ENCODE measurements at places on chromosomes 1 and 21.

DNA sequence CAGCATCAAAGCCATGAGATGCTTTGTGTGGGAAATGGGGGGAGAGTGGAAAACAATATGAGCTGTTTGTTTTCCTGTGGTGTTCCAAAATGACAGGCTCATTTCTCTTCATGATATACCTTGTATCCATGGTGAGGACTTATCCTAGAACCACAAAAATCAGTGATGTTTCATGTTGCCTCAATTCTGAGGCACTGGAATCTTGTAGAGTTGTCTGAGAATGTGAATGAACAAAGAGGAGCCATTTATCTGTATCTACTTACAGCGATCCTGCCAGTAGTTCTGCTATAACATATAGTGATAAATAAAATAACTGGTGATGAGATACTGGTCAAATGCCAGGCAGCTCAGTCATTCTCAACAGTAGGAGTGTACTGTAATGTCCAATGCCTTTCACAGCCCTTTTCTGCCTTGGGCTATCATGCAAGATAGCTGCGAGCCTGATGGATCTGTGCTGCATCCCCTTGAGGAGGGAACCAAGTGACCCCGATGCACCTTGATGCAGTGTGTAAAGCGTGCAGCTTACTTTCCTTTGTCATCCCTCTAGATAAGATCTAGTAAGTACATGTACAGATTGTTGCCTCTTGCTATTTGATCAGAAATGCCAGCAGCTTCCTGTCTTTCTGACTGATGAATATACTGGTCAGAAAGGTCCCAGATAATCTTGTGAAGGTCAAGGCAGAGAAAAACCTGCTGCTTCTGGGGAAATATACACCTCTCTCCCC lies 52.8 kb downstream of the SLC44A3 start:
- H3K4me1 ChIP-seq = no peaks in the 10 kb centered on the region
- H3K27me3 ChIP-seq = no peaks in the 10 kb centered on the region
- no peak overlapping the region for H3K4me3 ChIP-seq
- no peaks in the 10 kb centered on the region for H3K36me3 ChIP-seq
- no peak for DNase-seq

GRCh38 chr1:21701401-21701800 lies 32.2 kb upstream of the RAP1GAP start:
- no peak overlapping the region for H3K4me3 ChIP-seq
- H3K27ac ChIP-seq = no peak overlapping the region
- no peaks in the 10 kb centered on the region for H3K27me3 ChIP-seq
- no peaks in the 10 kb centered on the region for H3K4me1 ChIP-seq

- no peak overlapping the region for H3K27ac ChIP-seq
- no peaks in the 10 kb centered on the region for H3K4me1 ChIP-seq
- H3K4me3 ChIP-seq = no peak overlapping the region
- H3K36me3 ChIP-seq = peaks cover 20% of the 10 kb centered on the region
- H3K27me3 ChIP-seq = no peaks in the 10 kb centered on the region
- DNase-seq = no peak
Observed at GRCh38 chr1:161987872-161988271, 35.8 kb downstream of the OLFML2B start.

GRCh38 chr1:199029855-199030254 lies 391.0 kb downstream of the PTPRC start:
- H3K4me3 ChIP-seq = no peak overlapping the region
- H3K27ac ChIP-seq = no peak overlapping the region
- no peaks in the 10 kb centered on the region for H3K4me1 ChIP-seq
- no peaks in the 10 kb centered on the region for H3K36me3 ChIP-seq
- H3K27me3 ChIP-seq = no peaks in the 10 kb centered on the region
- no peak for DNase-seq

DNA sequence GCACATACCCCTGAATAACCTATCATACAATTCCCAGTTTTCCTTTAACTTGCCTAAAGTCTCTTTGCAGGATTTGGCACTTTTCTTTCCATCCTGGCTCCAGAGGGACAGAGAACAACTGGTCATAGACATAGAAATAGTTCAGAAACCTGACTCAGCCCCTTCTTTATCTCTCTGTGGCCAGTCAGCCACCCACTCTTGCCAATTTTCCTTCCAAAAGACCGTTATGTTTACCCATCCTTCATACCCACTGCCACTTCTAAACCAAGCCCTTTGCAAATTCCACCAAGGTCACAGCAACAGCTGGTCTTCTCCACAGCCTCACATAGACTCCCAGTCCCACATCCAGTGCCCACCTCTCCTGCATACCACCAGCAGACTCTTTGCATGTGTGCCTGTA lies 127.2 kb upstream of the FGGY start:
- H3K4me1 ChIP-seq = no peaks in the 10 kb centered on the region
- no peaks in the 10 kb centered on the region for H3K27me3 ChIP-seq
- H3K36me3 ChIP-seq = no peaks in the 10 kb centered on the region
- no peak for DNase-seq
- no peak overlapping the region for H3K27ac ChIP-seq

GRCh38 chr1:151164732-151165280 lies 896 bp downstream of the LYSMD1 start:
- peak; percentile 79 for DNase-seq
- peaks cover 18% of the 10 kb centered on the region for H3K36me3 ChIP-seq
- H3K27ac ChIP-seq = peak overlapping the region; percentile 77
- peak overlapping the region; percentile 71 for H3K4me3 ChIP-seq
- no peaks in the 10 kb centered on the region for H3K27me3 ChIP-seq

GRCh38 chr1:221743416-221744208 lies 1.7 kb upstream of the DUSP10 start:
- no peaks in the 10 kb centered on the region for H3K4me1 ChIP-seq
- peak overlapping the region; percentile 87 for H3K4me3 ChIP-seq
- peak overlapping the region; percentile 98 for H3K27ac ChIP-seq
- no peaks in the 10 kb centered on the region for H3K27me3 ChIP-seq
- DNase-seq = no peak

DNA sequence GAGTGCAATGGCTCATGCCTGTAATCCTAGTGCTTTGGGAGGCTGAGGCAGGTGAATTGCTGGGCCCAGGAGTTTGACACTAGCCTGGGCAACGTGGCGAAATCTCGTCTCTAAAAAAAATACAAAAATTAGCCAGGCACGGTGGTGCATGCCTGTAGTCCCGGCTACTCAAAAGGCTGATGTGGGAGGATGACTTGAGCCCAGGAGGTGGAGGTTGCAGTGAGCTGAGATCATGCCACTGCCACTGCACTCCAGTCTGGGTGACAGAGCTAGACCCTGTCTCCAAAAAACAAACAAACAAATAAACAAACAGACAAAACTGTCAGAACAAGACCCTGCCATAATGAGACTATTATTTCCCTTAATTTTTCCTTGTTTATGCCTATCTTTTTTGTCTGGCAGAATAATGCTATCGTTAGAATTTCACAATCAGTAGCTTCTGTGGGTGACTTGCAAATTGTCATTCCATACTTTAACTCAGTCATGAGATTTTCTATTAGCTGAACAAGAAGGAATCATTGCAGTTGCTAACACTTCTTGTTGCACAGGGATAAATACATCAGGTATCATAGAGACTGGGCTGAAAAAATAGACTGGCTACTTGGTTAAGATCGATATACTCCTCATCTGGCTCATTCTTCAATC lies 7.5 kb upstream of the THEM4 start:
- no peak for DNase-seq
- H3K27ac ChIP-seq = no peak overlapping the region
- no peaks in the 10 kb centered on the region for H3K36me3 ChIP-seq
- no peak overlapping the region for H3K4me3 ChIP-seq

DNA sequence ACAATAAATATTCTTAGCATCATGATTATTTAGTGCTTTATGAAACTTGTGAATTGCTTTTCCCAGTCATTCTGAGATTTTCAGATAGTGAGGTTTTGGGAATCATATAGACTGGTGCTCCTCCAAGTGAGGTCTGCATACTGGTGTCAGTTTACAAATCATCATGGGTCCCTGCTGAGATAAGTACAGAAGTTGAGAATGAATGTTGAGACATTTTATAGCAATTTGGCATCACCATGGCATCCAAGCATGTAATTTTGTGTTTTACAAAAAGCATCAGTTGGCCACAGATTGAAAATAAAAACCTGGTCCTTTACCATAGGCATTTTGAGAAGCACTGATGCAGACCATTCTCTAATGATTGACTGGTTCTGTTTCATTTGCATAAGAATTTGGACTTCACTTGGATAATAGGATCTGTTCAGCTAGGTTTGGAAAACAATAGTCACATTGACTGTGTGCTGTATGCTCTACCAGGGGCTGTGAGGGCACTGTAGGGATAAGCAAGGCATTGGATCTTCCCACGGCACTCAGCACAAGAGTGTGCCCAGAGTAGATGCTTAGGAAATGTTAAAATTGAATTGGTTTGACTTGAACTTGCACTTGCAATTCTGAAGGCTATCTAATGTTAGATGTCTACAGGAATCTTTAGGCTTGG lies 79.0 kb upstream of the JUN start:
- no peak for DNase-seq
- H3K27me3 ChIP-seq = no peaks in the 10 kb centered on the region
- no peak overlapping the region for H3K4me3 ChIP-seq

DNA sequence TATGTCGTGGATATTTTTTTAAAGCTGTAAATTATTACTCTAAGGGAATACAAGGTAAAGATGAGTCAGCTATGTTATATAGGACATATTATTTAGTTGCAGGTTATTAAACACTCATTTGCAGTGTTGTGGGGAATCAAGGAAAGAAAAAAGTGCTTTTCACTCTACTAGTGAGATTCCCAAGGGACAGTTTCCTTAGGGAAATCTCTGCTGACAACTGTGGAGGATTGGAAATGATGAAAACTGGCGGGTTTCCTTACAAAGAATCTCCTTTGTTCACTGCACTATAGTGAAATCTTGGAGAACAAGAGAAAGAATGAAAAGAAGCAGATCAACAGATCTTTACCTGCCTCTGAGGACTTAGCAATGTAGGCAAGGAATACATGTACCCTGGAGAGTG lies 24.5 kb upstream of the TRIM45 start:
- no peaks in the 10 kb centered on the region for H3K4me1 ChIP-seq
- H3K4me3 ChIP-seq = no peak overlapping the region
- H3K27me3 ChIP-seq = no peaks in the 10 kb centered on the region
- DNase-seq = no peak
- no peaks in the 10 kb centered on the region for H3K36me3 ChIP-seq
- H3K27ac ChIP-seq = no peak overlapping the region
